Esophagus squamous epithelium (tissue), 5 donors: ENCODE measurements at places on chromosomes 6 and 20. TPM values are rescaled to one million over a fixed set of nuclear protein-coding genes. Genes with fewer than 3 reads are reported as not detected.
A peak's percentile ranks its signal among the peaks of the same experiment; 100 is the strongest.

The DDO gene
- 0.79 TPM for total RNA-seq

- no peak for DNase-seq
- no peaks in the 10 kb centered on the region for H3K4me1 ChIP-seq
- H3K27me3 ChIP-seq, result no peaks in the 10 kb centered on the region
- no peak overlapping the region for H3K4me3 ChIP-seq
- H3K36me3 ChIP-seq, result no peaks in the 10 kb centered on the region
Observed at GRCh38 chr20:5806457-5807263, 56.5 kb downstream of the SHLD1 start.

DNA sequence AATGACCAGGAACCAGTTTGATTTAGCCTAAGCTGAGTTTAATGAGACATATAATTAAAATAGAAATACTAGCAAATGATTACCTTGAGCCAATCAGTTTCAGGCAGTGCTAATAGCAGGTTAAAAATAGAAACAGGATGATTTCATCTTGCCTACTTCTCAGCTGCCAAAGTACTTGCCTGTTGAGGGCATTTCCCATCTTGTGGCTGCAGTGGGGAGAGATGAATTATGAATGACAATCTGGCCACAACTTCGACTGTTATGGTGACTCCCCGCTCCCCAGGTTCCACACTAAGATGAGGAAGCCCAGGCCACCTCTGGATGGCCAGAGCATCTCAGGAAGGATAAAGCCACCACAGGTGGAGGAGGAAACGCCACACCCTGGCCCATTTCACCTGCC, 31.3 kb downstream of the MBOAT1 start:
- H3K27me3 ChIP-seq, result no peaks in the 10 kb centered on the region
- DNase-seq, result no peak
- H3K4me3 ChIP-seq, result no peak overlapping the region
- H3K36me3 ChIP-seq, result peaks cover 36% of the 10 kb centered on the region
- H3K4me1 ChIP-seq, result no peaks in the 10 kb centered on the region

- no peak for DNase-seq
- no peak overlapping the region for H3K27ac ChIP-seq
- no peak overlapping the region for H3K4me3 ChIP-seq
- no peaks in the 10 kb centered on the region for H3K4me1 ChIP-seq
Observed at GRCh38 chr6:121134922-121135321, 199.4 kb downstream of the TBC1D32 start.

DNA sequence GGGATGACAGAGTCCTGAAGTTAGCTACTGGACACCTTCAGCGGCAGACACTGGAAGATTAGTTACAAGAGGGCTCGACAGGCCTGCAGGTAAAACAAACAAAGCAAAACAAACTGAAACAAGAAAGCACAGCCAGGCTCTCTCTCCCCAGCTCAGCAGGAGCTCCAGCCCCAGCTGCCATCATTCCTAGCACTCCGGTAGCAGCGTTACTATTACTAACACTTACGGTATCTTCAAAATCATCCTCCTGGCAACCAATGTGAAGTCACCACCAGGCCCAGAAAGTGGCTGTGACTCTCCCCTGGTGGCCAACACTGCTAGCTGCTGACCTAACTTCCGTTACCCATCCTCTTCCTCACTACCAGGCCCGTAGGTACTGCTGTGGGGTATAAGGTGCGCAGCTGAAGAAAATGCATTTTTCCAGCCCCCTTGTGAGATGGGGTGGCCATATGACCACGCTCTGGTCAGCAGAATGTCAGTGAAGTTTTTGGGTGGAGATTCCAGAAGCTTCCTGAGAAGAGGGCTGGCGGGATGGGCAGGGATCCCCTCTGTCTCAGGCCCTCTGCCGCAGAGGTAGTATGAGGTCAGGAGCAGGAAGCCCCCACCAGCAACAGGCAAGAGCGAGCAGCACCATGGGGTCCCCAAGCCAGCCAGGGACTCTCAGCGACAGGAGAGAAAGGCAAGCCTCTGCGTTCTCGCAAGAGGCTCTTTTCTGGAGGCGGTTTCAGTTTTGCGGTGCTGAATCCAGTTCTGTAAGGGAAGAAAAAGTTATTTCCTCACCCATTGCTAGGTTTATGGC, 37.4 kb upstream of the TBXT start:
- no peak overlapping the region for H3K4me3 ChIP-seq
- no peak overlapping the region for H3K27ac ChIP-seq
- H3K4me1 ChIP-seq, result no peaks in the 10 kb centered on the region
- no peaks in the 10 kb centered on the region for H3K27me3 ChIP-seq

The PGK2 gene
- total RNA-seq, result not detected

The OTOR gene
- not detected for total RNA-seq

DNA sequence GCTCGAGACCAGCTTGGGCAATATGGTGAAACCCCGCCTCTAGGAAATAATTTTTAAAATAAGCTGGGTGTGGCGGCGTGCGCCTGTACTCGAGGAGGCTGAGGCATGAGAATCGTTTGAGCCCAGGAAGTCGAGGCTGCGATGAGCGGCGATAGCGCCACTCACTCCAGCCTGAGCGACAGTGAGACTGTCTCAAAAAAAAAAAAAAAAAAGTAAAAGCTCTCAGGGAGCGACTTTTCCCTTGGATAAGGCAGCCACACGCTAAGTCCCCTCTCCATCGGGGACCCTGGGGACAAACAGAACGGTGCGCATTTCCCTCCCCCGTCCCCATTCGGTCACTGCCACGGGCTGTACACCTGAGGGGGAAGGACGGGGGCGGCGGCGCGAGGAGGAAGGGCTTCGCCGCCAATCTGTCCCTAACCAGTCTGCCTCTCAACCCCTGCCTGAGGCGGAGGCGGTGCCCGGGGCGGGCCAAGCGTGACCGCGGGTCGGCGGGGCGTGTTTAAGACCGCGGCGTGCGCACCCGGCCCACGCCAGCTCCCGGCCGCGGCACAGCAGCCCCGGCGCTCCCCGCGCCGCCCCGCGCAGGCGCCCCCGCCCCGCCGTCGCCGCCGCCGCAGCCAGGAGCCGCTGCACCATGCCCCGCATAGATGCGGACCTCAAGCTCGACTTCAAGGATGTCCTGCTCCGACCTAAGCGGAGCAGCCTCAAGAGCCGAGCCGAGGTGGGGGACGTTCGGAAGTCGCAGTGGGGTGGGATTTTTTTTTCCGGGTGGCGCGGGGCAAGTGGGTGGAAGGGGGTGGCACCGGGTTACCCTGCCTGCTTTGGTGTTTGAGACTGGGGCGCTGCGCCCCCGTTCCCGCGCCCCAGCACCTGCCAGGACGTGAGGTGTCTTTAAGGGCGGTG, at the start of gene GMPR:
Gene GMPR, plus strand, starts transcription at position 531 of the 906 bp plus-strand sequence. Its CDS starts 107 bp downstream, at position 638.
- H3K36me3 ChIP-seq, result no peaks in the 10 kb centered on the region
- H3K27me3 ChIP-seq, result no peaks in the 10 kb centered on the region
- H3K4me1 ChIP-seq, result peaks cover 9% of the 10 kb centered on the region
- peak within 1 kb of the TSS; percentile 69 for H3K27ac ChIP-seq

The POM121L2 gene
- total RNA-seq, result not detected

DNA sequence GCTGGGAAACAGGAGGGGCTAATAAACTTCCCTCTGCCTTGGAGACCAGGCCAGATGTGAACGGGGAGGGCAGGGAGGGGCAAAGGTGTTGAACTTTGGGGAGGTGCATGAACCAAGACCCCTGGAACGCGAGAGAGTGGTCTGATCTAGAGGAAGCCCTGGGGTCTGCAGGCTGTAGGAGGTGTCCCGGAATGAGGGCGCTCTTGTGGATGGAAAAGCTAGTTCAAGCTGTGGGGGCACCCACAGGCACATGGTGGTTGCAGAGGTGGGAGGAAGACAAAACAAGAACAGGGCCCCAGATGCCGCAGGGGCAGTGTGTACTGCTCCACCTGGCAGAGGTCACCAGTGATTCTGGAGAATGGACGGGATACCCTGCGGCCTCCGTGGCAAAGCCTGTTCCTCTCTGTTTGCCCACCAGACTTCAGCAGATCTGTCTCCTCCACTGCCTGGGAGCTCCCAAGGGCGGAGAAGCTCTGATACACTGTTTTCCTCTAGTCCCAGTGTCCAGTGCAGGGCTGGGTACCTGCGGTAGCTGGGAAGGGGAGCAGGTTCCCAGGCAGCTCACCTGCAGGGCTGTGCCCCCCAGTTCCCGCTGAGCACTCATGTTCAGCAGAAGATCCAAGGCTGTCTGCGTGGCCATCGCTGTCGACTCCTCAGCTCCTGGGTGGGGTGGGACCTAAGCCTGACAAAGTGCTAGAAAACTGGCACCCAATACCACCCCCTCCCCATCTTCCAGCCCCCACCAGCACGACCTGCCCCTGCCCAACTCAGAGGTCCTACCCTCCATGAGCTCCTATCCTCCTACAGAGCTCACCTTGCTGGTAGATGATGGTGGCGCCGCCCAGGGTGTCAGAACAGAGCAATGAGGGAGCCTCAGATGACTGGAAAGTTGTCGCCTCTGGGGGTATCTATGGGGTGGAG, 14.7 kb downstream of the ZNF335 start:
- peaks cover 91% of the 10 kb centered on the region for H3K36me3 ChIP-seq
- no peaks in the 10 kb centered on the region for H3K4me1 ChIP-seq
- H3K27me3 ChIP-seq, result no peaks in the 10 kb centered on the region
- H3K4me3 ChIP-seq, result no peak overlapping the region
- no peak overlapping the region for H3K27ac ChIP-seq
- DNase-seq, result no peak

GRCh38 chr6:91534614-91535013, 947.7 kb upstream of the MAP3K7 start:
- no peak overlapping the region for H3K4me3 ChIP-seq
- H3K4me1 ChIP-seq, result no peaks in the 10 kb centered on the region
- H3K27me3 ChIP-seq, result no peaks in the 10 kb centered on the region
- no peak overlapping the region for H3K27ac ChIP-seq
- H3K36me3 ChIP-seq, result no peaks in the 10 kb centered on the region

The SDC4 gene
- 130 TPM for total RNA-seq

DNA sequence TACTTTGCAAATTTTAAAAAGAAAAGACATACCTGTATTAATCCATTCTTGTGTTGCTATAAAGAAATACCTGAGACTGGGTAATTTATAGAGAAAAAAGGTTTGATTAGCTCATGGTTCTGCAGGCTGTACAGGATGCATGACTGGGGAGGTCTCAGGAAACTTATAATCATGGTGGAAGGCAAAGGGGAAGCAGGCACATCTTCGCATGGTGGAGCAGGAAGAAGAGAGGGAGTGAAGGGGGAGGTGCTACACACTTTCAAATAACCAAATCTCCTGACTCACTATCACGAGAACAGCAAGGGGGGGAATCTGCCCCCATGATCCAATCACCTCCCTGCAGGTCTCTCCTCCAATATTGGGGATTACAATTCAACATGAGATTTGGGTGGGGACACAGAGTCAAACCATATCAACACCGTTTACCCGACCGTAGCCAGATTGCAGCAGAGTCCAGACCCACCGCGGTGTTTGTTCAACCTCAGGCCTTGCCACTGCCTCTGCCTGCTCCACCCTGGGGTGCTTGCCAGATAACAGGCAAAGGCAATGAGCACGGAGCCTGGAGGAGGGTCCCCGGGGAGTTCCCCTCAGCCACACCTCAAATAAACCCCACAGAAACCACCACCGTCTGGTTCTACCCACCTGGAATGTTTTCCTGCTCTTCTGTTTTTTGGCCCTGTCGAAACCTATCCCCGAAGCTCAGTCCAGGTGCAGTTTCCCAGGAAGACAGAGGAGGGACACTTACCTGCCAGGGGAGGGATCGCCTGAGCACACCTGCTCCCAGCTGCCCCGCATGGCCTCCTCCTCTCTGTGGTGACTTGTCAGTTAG, 142.2 kb upstream of the AFDN start:
- no peaks in the 10 kb centered on the region for H3K36me3 ChIP-seq
- no peak overlapping the region for H3K27ac ChIP-seq
- H3K4me1 ChIP-seq, result no peaks in the 10 kb centered on the region
- no peak overlapping the region for H3K4me3 ChIP-seq
- no peaks in the 10 kb centered on the region for H3K27me3 ChIP-seq
- no peak for DNase-seq

DNA sequence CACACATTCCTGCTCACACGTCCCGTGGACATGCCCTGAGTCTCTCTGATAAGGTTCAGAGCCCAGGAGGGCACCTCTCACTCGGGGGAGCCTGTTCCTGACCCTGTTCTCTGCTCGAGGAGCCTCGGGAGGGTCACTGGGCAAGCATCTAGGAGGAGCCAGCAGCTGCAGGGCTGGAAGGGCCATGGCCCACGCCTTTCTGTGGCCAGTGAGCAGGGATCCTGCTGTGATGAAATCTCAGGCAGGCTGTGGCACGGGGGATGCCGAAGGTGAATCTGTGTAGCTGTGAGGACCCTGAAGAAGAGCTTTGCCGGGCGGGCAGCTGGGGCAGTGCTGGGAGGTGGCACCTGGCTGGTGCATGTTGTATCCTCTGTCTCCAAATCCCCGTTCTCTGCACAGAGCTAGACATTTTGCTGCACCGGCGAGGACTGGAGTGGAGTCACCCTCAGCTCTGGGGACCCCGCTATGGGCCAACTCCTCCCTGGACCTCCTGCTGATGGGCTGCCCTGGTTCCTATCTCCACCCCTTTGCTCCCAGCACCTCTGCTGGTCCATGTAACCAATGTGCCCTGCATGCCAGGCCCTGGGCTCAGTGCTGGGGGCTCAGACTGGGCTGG, 7.1 kb upstream of the NPBWR2 start:
- DNase-seq, result no peak
- H3K27me3 ChIP-seq, result no peaks in the 10 kb centered on the region
- no peak overlapping the region for H3K27ac ChIP-seq
- H3K36me3 ChIP-seq, result no peaks in the 10 kb centered on the region
- H3K4me3 ChIP-seq, result no peak overlapping the region

The CRISP3 gene
- total RNA-seq, result 74.0 TPM

DNA sequence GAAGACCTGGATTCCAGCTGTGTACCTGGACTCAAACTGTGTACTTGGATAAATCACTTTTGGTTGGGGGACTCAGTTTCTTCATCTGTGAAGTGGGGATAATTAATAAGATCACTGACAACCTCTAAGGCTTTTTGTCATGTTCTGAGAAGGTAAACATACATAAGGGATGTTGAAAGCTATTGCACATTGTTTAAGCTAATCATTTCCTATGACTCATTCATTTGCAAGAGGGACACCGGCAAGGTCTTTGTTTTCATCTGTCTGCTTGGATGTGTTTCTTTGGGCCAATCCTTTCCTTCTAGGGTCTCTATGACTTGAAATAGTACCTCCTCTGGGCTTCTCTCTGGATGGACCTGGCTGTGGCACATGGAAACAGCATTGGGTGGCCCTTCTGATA, 6.8 kb downstream of the PROKR2 start:
- no peaks in the 10 kb centered on the region for H3K27me3 ChIP-seq
- no peaks in the 10 kb centered on the region for H3K36me3 ChIP-seq
- H3K4me3 ChIP-seq, result no peak overlapping the region
- no peak for DNase-seq
